ENCODE measurements at places on chromosomes 5 and 9. TPM values are rescaled to one million over a fixed set of nuclear protein-coding genes. Genes with fewer than 3 reads are reported as not detected.

Gene PAM
- 77.2 TPM for total RNA-seq

Gene FOXI1
- 0.10 TPM for total RNA-seq

DNA sequence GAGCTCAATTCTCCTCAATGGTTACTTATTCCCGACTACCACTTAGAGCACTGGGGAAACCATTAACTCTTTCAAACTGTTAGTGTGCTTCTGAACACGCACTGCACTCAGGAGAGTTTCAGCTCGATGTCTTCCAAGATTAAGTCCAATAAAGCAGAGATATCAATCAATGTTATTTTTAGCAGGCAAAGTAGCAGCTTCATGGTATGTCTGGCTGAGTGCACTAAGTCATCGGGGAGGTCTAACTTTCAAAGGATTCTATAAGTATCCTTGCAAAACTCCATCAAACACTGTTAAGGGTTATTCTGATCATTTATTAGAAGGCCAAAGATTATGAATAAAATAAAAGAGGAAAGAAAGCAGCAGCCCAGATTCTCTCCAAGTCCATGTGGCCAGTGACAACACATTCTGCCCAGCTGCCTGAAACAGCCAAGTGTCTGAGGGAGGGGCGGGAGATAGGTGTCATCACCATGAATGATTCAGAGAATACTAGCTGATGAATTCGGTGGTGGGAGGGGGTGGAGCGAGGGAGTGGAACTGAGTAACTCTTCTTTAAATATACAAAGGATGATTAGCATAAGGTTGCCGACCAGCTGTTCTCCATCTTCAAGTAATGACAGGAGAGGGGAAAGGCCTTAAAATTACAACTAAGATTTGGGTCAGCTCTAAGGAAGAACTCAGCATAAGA lies 21.3 kb downstream of the NREP start:
- no peak for DNase-seq

- no peak for DNase-seq
Observed at GRCh38 chr5:177220576-177220975, 82.9 kb downstream of the RAB24 start.

GRCh38 chr9:129889122-129889940 lies 54.1 kb downstream of the USP20 start:
- DNase-seq: no peak

- no peak for DNase-seq
Observed at GRCh38 chr5:10411336-10411735, 30.3 kb upstream of the ROPN1L start.

DNA sequence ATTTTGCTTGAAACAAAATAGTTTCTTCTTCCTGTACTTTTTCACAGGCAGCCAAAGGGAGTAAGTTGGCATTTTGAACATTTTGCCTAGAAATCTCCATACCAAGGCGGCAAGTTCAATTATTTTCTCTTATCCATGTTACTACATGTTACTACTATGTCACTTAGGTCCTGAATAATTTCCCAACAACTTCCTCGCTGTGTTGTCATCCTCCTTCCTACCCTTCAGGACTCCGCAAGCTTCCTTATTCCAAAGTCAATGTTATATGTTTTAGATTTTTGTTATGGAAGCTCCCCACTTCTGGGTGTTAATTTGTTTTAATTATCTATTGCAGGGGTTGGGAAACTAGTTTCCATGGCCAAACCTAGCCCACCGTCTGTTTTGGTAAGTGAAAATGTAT lies 9.9 kb upstream of the B4GALT1 start:
- no peak for DNase-seq

DNA sequence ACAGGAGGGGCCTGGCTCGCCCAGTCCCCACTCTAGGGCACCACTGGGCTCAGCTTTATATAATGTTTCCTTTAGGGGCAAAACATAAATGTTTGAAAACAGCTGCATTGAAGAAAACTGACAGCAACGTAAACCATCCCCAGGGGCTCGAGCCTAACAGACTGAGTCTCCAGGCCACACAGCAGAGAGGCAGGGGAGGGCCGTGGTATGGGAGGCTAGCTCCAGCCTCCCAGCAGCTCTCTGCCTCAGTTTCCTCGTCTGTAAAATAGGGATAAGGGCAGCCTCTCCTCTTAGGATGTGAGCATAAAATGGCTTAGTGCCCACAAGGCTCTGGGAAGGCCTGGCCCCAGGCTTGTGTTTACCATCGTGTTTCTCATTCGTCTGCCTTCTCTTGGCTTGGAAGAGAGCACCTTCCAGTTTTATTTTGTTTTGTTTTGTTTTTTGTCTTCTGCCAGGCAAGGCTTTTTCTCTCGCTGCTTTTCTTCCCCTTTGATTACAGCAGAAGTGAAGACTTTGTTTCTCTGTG lies 2.7 kb downstream of the ANKRD33B start:
- no peak for DNase-seq

DNA sequence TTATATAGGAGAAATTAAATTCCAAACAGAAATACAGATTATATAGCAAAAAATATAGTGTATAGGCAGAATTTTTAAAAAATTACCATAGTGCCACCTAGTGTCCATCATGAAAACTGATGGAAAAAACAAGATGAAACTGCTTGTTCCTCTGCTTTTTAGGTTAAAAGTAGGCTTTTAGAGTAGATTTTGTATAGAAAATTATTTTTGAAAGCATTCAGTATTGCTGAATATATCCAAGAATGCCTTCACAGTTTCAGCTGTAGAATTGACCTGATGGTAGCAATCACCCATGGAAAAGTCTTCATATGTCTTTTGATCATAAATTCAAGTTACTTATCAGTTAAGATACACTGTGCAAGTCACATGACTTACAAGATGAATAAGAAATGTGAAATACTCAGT lies 19.7 kb downstream of the RIOK2 start:
- DNase-seq: no peak

DNA sequence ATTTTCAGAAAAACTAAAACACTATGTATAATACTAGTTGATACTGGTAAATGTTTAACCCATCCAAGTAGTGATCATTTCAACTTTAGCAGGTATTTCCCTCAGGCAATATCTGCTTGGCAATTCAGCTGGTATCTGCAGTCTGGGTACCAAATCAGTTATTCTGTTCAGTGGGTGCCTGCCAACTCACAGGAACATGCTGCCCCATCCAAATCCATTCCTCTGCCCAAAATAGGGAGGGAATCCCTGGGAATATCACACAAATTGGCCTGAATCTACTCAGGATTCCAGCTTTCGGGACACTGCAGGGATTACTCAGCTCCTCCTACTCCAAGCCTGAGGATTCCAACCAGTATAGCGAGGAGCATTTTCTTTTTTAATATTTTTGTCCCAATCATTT lies 61.7 kb upstream of the PDE4D start:
- no peak for DNase-seq

DNA sequence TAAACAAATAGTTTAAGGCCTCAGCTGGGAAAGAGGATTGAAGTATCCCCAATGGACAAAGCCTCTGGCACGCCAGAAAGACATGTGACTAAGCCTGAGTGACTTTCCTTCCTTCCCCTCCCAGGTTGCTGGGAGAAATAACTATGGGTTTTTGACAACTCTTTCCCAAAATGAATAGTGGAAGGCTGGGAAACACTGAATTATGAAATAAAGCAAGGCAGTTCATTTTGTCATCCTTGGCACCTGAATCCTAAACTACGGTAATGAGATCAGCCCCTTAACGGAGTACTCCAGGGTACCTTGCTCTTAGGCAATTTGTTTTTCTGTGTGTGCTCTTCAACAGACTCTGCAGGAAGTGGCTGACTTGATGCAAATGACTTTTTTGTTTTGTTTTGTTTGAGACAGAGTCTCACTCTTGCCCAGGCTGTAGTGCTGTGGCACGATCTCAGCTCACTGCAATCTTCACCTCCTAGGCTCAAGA lies 75.2 kb downstream of the LMNB1 start:
- peak; percentile 65 for DNase-seq

GRCh38 chr9:77544546-77544945 lies 103.6 kb downstream of the GNA14 start:
- DNase-seq: no peak

DNA sequence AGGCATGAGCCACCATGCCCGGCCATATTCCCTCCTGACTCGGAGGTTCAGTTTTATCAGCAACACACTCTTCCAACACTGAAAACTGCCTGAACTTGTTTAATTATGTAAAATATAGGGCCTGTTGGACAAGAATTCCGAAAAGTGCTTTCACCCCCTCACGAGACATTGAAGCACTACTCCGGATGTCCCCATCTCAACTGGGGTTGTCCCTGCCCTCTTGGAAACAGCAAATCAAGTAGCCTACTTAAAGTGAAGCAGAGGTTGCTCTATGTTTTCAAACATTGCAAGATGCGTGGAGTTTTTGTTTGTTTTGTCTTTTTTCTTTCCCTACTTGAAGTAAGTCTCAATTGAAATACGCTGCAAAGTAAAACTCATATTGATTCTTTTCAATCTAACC lies 7.6 kb downstream of the PTGER4 start:
- no peak for DNase-seq

DNA sequence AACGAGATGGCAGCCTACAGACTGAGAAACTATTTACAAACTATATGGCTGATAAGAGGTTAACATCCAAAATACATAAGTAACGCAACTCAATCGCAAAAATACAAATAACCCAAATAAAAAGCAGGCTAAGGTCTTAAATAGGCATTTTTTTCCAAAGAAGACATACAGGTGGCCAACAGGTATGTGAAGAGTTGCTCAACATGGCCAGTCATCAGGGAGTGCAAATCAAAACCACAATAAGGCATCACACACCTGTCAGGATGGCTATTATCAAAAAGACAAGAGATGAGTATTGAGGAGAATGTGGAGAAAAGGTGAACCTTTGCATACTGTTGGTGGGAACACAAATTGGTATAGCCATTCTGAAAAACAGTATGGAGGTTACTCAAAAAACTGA lies 73.5 kb downstream of the CAMSAP1 start:
- DNase-seq: no peak

Gene DAB2IP
- 12.8 TPM for total RNA-seq

DNA sequence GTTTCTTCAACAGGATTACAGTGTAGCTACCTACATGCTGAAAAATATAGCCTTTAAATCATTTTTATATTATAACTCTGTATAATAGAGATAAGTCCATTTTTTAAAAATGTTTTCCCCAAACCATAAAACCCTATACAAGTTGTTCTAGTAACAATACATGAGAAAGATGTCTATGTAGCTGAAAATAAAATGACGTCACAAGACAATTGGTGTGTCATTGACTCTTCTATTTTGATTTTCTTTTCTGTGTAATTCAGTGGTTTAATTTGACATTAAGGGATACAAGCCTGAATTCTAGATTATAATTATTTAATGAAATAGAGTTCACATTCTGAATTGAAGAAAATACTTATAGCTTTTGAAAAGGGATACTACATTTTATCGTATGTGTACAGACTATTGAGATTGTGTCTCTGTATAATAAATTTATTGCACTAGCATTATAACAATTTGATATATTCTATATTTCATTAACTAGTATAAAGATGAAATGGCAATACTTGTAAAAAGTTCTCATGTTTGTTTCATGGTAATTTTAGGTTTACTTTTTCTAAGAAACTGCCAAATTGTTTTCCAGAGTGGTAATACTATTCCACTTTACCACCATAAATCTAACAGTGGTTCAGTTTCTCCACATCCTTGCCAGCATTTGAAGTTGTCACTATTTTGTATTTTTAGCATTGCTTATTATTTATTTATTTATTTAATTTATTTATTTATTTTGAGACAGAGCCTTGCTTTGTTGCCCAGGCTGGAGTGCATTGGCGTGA lies 18.7 kb downstream of the ANXA1 start:
- DNase-seq: no peak

- no peak for DNase-seq
Observed at GRCh38 chr9:96626912-96627311, 7.3 kb upstream of the CDC14B start.

DNA sequence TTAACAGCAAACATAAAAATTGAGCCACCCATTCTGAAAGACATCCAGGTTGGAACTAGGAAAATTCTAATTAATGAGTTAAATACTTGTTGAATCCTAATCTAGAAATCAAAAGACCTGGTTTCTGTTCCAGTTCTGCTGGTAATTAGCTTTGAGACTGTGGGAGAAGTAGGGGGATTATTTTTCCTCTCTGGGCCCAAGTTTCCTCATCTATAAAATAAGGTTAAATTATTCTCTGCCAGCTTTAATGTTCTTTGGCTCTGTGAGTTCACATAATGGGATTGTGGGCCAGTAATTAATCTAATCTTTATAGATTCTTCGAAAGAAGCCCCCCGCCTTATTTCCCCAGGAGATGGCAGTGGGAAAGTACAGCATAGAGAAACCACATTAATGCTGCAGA lies 104.6 kb downstream of the ENC1 start:
- DNase-seq: no peak

Gene RPL37
- 1,466 TPM for total RNA-seq

- peak; percentile 49 for DNase-seq
Observed at GRCh38 chr9:128276574-128277270, 646 bp downstream of the SWI5 start.

Data from skin of body (tissue), 3 donors.